ENCODE measurements at places on chromosomes 16 and 17. TPM values are rescaled to one million over a fixed set of nuclear protein-coding genes. Genes with fewer than 3 reads are reported as not detected.

Gene HSDL1
- 36.3 TPM for total RNA-seq

Gene KRT15
- total RNA-seq, result 71.8 TPM

Gene SAMD14
- 0.26 TPM for total RNA-seq

Gene PPP1R1B
- total RNA-seq, result not detected

Gene MEIOC
- not detected for total RNA-seq
